Colonic mucosa (tissue), 4 donors: ENCODE measurements at places on chromosomes 4 and X. TPM values are rescaled to one million over a fixed set of nuclear protein-coding genes. Genes with fewer than 3 reads are reported as not detected.
A peak's percentile ranks its signal among the peaks of the same experiment; 100 is the strongest.

DNA sequence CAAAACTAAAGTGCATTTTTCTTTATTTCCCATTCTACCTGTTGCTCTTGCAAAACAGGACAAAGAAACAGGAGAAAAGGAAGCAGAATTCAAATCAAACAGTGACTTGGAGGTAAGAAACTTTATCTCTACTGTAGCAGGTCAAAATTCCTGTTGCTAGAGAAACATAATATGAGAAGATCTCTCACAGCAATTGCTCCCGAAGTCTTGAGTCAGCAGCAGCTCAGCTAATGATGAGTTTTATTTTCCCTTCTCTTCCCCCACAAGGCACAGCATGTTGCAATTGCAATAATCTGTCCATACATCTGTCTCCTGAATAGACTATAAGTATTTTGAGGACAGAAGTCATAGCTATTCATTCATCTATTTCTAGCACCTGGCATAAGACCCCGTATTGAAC lies 112.7 kb downstream of the CLNK start:
- no peak for DNase-seq

SLC25A31 gene
- total RNA-seq: not detected

- DNase-seq: peak; percentile 63
These were observed 80.0 kb downstream of the UGT2B28 start for GRCh38 chr4:69360271-69360670.

- DNase-seq: no peak
These were observed at the start of gene SMIM10L2A for GRCh38 chrX:135421932-135422809. Gene SMIM10L2A (plus strand): TSS chrX:135421944. CDS start chrX:135422132, 188 bp downstream.

DNA sequence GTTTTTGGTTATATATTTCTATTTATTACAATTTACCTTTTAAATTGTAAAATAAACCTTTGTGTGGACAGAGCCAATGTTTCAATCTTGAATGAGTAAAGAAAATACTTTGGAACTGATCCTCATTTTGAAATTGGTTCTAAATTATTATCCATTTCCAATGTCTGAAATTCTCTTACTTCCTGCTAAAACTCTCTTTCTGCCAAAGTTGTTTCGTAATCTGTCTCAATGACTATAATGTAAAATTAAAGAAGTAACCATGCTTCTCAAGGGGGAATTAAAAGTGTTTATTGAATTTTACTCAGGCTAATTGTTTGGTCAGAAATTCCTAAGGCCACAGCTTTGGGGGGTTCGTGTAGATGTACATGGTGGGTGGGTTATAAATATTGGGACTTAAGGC lies 34.8 kb downstream of the YIPF6 start:
- no peak for DNase-seq

DNA sequence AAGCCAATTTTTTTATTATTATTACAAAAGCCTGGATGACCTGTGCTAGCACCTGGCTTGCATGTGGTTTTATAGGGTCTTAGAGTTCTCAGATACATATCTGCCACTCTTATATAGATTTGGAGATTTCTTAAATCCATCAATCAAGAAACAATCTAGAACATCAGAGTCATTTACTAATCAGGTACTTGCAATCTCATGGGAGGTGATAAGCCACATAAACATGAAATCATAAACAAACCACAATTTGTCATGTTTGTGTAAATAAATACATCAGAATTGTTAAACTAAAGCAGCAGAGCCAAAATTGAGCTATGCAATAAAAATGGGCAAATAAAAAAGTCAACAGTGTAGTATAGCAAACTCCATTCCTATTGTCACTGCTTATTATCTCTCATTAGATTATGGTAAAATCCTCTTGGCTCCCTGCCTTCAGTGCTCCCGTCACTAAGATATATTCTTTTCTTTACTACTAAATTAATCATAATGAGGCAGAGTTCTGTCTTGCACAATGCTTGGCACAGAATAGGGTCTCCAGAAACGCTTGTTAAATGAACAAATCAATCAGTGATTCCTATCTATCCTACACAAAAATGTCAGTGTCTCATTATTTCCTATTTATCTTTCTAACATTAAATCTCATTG lies 108.7 kb upstream of the TTC29 start:
- DNase-seq: no peak

DNA sequence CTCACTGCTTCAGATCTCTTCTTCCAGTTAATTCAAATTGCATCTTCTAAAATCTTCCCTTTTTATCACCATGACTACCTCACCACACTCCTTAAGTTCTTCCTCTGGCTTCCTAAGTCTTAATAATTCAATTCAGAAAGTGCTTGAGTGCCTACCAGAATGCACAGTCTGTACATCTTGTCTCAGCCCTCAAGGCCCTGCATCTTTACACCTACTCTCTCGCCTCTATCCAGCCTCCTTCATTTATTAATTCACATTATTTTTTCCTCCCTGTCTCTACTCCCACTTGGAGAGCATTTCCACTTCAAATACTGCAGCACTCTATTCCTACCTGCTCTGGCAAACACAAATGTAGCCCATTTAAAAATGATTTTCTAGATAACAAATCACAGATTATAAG lies 90.5 kb downstream of the MAPK10 start:
- DNase-seq: no peak

DNA sequence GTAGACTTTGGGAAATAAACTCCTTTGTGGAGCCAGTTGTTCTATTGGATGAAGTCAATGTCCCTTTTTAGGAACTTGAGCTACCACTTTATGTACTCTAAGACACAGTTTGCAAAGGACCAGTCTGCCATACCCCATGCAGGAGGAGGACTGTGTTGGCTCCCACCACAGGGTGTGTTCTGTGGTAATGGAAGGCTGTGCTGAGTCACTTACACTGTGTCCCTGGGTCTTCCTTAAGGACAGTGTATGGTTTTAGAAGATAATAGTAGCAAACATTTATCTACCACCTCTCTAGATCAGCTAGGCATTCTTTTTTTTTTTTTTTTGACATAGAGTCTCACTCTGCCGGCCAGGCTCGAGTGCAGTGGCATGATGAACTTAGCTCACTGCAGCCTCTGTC lies 184.0 kb upstream of the PGRMC2 start:
- DNase-seq: no peak

DNA sequence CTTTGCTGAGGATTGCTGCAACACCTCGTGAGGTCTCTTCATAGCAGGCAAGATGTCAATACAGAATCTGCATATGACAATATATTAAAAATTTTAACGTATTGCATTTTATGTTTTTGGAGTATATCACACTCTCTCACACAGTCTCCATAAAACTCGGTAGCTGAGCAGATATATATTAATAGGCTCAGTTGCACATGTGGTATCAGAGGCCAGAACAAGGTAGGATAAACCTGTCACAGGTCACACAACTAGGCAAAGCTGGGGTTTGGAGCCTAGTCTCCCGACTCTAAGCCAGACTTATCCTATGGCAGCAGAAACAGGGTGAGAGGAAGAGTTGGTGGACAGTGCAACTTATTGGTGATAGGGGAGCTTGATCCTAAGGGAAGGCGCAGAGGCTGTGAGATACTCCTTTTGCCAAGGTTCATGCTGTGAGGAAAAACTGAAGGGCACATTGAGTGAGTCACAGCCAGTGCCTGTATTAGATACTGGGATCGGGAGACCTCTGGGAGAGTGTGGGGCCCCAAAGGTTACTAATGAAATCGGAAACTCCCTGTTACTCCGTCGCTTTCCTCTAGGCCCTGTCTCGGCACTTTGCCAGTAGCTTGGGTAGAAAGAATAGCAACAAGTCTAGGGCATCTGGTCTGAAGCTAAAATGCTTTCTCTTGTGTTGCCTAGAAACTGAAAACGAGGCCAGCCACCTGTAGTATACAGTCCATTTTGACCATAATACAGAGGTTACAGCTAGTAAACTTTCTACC lies 195.7 kb downstream of the ARHGAP10 start:
- DNase-seq: no peak

- DNase-seq: no peak
These were observed 43.1 kb upstream of the LSM6 start for GRCh38 chr4:146132445-146132844.

DNA sequence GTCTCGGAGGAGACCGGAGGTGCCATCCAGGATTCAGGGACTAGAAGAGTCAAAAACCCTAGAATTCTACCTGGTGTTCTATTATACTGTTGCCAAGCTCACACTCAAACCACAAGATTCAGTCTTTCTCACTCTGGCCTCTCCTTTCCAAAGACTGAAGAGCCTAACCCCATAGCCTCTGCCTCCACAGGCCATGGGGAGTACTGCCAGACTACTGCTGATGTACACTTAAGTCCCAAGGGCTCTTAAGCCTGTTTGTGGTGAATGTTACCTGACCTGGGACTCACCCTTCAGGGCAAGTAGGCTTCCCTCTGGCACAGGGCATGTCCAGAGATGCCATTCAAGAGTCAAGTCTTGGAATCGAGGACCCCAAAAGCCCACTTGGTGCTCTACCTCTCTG lies 58.9 kb upstream of the IRS4 start:
- DNase-seq: no peak

GRCh38 chr4:129823105-129823504 lies 727.2 kb downstream of the C4orf33 start:
- no peak for DNase-seq

SYAP1 gene
- 63.5 TPM for total RNA-seq

RELL1 gene
- 24.4 TPM for total RNA-seq

GRCh38 chr4:146059151-146059550 lies 116.4 kb upstream of the LSM6 start:
- DNase-seq: no peak

OTC gene
- total RNA-seq: 2.6 TPM

DNA sequence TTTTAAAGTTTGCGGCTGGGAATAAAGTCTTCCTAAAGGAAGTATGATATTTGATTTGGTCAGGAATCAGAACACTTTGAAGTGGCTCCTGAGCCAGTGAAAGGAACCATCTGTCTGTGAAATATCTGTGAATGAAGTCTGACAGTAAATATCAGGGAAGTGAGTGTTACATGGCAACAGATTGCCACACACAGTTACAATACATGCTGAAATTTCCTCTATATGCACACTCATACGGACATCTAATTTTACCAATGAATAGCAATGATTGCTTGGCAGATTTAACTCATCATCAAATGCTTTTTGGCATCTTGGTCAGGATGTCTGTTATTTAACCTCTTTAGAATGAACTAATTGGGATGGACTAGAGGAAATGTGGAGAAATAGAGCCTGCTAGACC lies 1023.8 kb downstream of the FAT4 start:
- DNase-seq: no peak

DNA sequence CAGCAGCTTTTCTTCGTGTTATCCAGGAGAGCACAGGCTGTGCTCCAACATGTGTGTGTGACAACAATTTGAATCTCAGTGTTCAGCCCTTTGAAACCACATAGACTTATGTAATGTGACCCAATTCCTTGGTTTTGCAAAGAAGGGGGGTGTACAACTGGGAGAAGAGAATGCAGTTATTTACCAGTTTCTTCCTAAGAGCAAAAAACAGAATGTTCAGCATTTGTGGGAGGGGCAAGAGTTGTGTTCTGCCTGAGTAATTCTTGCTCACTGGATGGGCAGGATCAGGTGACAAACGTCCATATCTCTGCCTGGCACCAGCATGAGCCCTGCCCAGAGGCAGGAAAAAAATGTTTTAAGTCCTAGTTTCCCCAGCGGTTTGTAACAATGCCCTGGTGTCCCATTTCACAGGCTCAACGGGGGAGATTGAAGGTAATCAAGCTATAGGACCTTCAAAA lies 72.0 kb downstream of the PRPS1 start:
- no peak for DNase-seq

DNA sequence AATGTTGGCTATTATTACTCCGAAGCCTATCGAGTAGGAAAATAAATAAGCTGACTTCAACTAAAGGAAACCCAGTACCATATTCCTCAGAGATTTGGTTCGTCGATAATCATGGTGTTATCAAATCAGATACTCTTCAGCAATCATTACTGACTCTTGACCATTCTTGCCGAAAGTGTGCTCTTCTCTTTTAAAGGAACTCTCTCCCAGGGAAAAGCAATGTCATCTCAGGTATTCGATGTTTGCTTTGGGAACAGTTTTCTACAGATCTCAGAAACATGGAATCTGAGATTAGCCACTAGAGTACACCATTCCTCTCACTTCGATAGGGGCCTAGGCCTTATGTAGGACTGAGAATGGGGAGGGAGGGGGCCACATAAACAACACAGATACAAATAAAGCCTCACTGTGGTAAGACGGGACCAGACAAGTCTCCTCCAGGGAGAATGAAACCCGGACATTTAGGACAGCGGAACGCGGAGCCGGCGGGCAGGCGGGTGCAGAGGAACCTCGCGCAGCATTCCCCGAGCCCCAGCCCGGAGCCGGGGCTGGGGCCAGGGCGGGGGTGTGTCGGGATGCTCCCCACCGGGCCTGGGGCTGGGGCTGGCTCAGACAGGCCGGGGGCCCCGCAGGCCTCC lies 581 bp downstream of the DNAJB14 start:
- peak; percentile 42 for DNase-seq

PABPC1L2B gene
- total RNA-seq: not detected

- DNase-seq: no peak
These were observed 126.3 kb downstream of the FBXO8 start for GRCh38 chr4:174157106-174157607.

- DNase-seq: no peak
These were observed 83.5 kb downstream of the NPNT start for GRCh38 chr4:105978684-105979296.

- DNase-seq: no peak
These were observed 255.2 kb upstream of the SFRP2 start for GRCh38 chr4:154044108-154044531.

SPANXC gene
- total RNA-seq: not detected

DNA sequence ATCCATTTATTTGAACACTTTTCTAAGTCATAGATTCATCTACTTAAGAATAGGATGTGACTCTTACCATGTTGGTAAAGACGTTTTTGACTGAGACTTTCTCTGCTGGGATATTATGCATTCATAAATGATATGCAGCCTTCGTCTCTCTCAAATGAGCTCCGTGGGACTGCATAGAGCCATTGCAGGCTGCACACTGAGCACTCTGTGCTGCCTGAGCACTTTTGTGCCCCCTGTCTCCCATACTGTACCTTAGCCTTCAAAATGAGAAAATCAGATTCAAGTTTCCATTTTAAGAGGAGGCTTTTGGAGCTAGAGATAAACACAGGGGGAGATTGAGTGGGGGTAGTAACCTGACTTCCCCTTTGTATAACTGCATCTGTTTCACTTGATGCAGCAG lies 433.6 kb downstream of the ZIC3 start:
- no peak for DNase-seq

DNA sequence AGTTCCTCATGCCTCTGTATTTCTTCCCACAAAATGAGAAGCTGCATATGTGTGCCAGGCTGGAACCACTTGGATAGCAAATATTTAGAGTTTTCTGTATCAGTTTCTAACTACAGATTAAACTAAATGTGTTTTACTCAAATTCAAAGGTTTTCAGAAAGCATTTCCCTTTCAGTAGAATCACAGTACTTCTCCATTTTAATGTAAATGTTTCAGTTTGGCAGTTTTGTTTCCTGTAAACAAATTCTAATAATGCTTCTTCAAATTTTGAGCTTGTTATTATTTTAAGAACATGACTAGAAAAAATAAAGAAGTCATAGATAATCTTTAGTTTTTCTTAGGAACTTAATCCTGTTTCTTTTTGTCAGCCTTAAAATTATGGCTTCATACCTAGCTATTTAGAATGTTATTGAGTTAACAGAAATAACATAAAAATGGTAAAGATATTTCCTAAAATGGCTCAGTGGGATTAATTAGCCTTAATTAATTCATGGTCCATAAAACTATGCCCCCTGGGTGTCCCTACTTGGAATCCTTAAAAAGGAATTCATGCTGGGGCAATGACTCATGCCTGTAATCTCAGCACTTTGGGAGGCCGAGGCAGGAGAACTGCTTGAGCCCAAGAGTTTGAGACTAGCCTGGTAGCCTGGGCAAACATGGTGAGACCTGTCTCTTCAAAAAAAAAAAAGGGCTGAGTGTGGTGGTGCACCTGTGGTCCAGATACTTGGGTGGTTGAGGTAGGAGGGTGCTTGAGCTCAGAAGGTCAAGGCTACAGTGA lies 83.8 kb upstream of the GPR34 start:
- no peak for DNase-seq

PLCXD1 gene
- total RNA-seq: 11.0 TPM
